ENCODE measurements at places on chromosomes 5 and 9. TPM values are rescaled to one million over a fixed set of nuclear protein-coding genes. Genes with fewer than 3 reads are reported as not detected.

Gene SLC6A19
- total RNA-seq = not detected

Gene PLAC8L1
- not detected for total RNA-seq

Gene ARSK
- 7.4 TPM for total RNA-seq

Gene IFNB1
- total RNA-seq = not detected

Gene LCN9
- total RNA-seq = not detected

Gene MEIKIN
- not detected for total RNA-seq

Gene SLC25A48
- total RNA-seq = not detected

Gene ANKRD18B
- 6.0 TPM for total RNA-seq

Gene FBXW2
- 40.3 TPM for total RNA-seq

Gene NDUFS6
- total RNA-seq = 123 TPM

Gene SPATA31C1
- total RNA-seq = not detected

Measured in A549 treated with CpdA at 1 μM for 4 hours (cell line).